Activated naive CD8-positive, alpha-beta T cell treated with anti-CD3 and anti-CD28 coated beads, Interleukin-2, amount 10 ng/mL, durations not matched to agents 7 days and 5 days (primary cell): ENCODE measurements at places on chromosomes 7 and 10. TPM values are rescaled to one million over a fixed set of nuclear protein-coding genes. Genes with fewer than 3 reads are reported as not detected.

WEE2 gene
- total RNA-seq, result not detected

PLCE1 gene
- total RNA-seq, result not detected

DYDC2 gene
- total RNA-seq, result not detected

OR6B1 gene
- total RNA-seq, result not detected

PRLHR gene
- not detected for total RNA-seq

CRTAC1 gene
- total RNA-seq, result not detected

OR6V1 gene
- total RNA-seq, result not detected

MACC1 gene
- total RNA-seq, result 0.34 TPM

PAPOLB gene
- total RNA-seq, result not detected

NAT16 gene
- total RNA-seq, result not detected

CYTH3 gene
- 12.5 TPM for total RNA-seq

HOXA9 gene
- total RNA-seq, result not detected

PNLIPRP3 gene
- not detected for total RNA-seq

SPDYE5 gene
- 0.14 TPM for total RNA-seq

PRPS1L1 gene
- total RNA-seq, result not detected

SH2D4B gene
- total RNA-seq, result 0.22 TPM

ITIH2 gene
- total RNA-seq, result not detected

EBLN1 gene
- total RNA-seq, result not detected

UTF1 gene
- not detected for total RNA-seq

LIPF gene
- not detected for total RNA-seq

PRKAG2 gene
- 29.0 TPM for total RNA-seq

CAV1 gene
- not detected for total RNA-seq

CYP3A7 gene
- not detected for total RNA-seq

TMEM60 gene
- 15.9 TPM for total RNA-seq

CALHM2 gene
- 124 TPM for total RNA-seq

C10orf67 gene
- not detected for total RNA-seq

ATG9B gene
- 11.1 TPM for total RNA-seq

AGR2 gene
- total RNA-seq, result not detected

FAM241B gene
- total RNA-seq, result 8.0 TPM

SVOPL gene
- total RNA-seq, result 2.5 TPM

SMIM30 gene
- total RNA-seq, result 24.2 TPM

ADARB2 gene
- total RNA-seq, result 0.40 TPM

VIPR2 gene
- 0.80 TPM for total RNA-seq
